ENCODE measurements at places on chromosomes 7 and 10. TPM values are rescaled to one million over a fixed set of nuclear protein-coding genes. Genes with fewer than 3 reads are reported as not detected.
A peak's percentile ranks its signal among the peaks of the same experiment; 100 is the strongest.

DNA sequence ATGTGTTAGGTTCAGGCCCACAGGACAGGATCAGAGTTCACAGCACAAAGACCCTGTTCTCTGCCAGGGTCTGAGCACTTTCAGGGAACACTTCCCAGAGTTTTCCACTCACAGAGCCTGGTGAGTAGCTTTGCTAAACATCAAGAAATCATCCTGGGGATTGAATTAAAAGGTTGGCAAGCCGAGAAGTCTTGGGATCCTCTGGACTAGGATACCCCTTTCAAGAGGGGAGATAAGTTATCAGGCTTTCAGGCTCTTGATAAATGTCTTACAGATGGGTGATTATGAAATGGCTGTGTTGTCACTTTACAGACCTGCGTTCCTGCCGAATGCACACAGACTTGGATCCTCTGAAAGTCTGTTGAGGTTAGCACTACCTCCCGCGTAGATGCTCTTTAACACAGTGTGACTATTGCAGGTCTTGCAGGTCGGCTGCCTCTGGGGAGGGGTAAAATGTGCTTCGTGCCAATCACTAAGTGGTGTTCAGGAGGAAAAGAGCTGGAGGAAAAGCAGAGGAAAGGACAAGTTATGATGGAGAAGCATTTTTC is 473.5 kb upstream of the AKR1E2 start:
- peak; percentile 88 for DNase-seq

- peak; percentile 70 for DNase-seq
Measured at GRCh38 chr10:69733791-69734261, 67.9 kb upstream of the COL13A1 start.

DNA sequence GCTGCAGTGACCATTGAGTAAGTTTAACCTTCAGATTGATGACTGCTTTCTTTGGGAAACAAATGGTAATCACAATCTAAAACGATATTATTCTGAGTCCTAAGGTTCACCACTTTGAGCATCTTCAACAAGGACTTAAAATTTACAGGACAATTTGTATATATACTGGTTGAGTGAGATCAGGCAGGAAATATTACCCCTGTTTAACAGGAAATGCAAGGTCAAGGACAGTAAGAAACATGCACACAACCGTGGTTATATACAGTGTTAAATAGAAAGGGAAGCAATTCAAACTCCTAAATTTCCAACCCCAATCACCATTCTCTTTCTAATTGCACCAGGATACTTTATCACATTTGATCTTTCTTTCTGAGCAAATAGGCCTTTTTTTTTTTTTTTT is 96.1 kb downstream of the ZNF277 start:
- DNase-seq: no peak

- no peak for DNase-seq
Measured at GRCh38 chr10:28343987-28344895, 41.4 kb upstream of the MPP7 start.

- no peak for DNase-seq
Measured at GRCh38 chr10:123553810-123554430, 112.2 kb upstream of the GPR26 start.

DNA sequence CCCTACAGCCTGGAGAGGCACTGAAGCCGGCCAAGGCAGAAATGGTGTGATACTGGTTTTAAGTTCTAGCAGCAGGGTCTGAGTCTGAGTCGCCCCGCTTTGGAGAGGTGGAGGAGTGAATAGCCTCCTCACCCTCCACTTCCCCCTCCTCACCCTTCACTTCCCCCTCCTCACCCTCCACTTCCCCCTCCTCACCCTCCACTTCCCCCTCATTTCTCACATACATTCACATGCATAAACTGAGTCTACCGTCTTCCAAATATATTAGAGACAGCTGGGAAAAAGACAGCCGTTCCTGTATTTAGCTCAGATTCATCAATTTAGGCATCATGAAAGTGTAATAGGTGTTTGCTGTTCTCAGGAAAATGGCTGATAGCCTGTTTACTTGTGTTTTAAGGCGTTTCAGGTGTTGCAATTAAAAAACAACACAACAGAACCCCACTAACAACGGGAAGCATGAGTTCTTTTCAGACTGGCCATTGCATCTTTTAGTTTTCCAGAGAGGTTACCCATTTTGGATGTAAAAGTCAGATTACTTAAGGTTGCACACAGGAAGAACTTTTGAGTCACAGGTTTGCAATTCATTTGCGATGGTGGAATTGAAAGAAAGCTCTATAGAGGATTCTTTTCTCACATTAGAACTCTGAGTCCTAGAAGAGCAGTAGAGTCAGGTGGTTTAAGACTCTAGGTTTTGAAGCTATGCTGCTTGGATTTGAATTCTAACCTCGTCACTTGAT is 861 bp downstream of the NRBF2 start:
- no peak for DNase-seq

- DNase-seq: no peak
Measured at GRCh38 chr10:72087969-72088888, at the start of gene SPOCK2. Gene SPOCK2 (minus strand): TSS chr10:72088551. CDS start chr10:72088328, 223 bp downstream.

DNA sequence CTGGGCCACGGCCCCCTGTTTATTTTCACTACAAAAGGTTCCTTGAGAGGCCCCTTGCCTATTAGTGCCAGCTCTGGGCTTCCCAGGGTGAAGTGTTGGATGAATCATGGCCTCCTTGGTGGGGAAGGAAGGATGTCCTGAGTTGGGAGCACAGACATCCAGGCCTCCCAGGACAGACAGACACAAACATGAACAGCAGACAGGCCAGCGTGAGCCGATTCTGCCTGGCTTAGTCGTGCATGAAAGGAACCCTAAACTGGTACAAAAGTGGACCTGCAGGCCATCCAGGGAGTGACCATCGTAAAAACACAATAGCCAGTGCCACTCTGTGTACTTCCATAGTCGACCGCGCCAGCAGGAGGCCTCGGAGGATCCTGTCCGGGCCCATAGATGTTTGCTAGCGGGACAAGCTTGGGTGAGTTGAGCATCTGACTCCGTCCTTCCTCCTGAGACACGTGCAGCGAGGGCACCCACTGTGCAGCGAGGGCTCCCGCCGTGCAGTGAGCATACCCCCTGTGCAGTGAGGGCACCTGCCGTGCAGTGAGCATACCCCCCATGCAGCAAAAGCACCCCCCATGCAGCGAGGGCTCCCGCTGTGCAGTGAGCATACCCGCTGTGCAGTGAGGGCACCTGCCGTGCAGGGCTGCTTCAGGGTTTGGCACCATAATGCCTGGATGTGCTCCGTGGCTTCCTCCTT is 51.3 kb upstream of the PRKAR1B start:
- DNase-seq: no peak

DNA sequence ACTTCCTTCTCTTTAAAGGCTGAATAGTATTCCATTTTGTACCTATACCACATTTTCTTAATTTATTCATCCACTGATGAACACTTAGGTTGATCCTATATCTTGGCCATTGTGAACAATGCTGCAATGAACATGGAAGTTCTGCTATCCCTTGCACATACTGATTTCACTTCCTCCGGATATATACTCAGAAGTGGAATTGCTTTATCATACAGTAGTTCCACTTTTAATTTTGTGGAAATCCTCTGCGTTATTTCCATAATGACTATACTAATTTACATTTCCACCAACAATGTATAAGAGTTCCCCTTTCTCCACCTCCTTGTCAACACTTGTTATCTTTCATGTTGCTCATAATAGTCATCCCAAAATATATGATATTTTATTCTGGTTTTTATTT is 312.6 kb downstream of the PLXDC2 start:
- no peak for DNase-seq

- DNase-seq: no peak
Measured at GRCh38 chr7:36283181-36283580, 106.5 kb upstream of the ANLN start.

DNA sequence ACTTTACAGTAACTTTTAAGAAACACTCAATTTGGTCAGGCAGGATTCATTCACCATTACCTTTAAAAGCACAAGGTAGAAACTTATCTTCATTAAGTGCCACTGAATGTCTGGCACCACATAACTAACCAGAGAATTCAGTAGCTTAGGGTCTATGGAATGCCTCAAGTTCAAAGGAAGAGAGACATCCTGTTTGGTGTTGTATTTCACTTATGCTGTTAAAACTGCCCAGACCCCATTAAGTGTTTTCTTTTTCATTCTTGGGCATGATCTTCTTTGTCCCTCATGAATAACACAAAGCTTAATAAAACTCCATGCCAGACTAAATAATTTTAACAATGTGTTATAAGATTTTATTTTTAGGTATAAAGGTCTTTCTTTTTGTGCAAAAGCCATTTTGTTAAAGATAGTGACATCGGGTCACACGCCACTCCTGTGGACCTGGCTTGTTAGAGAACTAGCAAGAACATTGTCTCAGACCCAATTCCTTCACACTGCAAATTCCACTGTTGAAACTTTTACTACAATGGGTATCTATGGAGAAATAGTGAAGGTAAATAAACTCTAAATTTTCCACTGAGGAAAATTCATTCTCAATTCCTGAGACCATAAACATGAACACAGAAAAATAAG is 221.0 kb downstream of the TWIST1 start:
- peak; percentile 39 for DNase-seq

GRCh38 chr10:79289801-79290200 is 57.5 kb upstream of the PPIF start:
- DNase-seq: no peak

DNA sequence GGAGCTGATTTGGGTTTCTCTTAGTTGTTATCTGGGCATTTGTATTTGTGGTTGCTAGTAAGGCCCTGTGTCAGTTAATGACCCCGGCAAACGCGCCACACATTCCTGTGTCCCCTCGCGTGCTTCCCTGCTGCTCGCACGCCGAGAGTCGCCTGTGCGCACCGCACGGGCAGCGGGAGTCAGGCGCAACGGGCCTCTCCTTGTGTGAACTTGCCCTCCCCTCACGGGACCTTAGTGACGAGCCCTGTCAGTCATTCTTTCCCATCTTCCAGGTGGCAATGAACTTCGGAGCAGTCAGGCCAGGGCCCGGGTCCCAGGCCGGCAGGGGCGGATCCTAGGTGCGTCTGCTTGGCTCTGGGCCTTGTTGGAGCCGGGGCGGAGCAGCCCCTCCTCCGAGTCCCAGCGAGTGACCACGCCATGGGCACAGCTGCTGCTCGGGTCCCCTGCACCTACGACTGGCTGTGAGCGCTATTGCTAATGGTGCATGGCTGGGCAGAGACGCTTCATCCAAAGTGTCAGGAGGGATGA is 12.4 kb upstream of the PRKAR1B start:
- no peak for DNase-seq

GRCh38 chr7:112383671-112384417 is 66.4 kb upstream of the IFRD1 start:
- no peak for DNase-seq

GRCh38 chr10:21289961-21290360 is 235.5 kb downstream of the SKIDA1 start:
- DNase-seq: no peak

DNA sequence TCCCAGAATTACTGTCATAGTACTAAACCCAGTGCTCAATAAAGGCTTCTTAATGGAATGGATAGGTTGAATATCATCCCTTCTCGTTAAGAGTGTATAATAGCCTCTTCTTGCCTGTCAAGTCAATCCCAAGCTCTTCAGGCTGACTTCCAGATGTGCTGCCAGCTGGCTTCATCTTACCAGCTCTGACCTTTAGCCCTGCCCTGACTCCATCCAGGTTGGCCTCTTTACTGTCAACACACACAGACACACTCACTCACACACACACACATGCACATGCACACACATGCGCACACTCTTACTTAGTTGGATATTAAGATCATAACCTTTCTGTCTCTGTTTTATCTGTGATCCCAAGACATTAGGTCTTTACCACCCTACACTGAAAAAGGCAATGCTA is 49.1 kb downstream of the ASB4 start:
- DNase-seq: no peak

DNA sequence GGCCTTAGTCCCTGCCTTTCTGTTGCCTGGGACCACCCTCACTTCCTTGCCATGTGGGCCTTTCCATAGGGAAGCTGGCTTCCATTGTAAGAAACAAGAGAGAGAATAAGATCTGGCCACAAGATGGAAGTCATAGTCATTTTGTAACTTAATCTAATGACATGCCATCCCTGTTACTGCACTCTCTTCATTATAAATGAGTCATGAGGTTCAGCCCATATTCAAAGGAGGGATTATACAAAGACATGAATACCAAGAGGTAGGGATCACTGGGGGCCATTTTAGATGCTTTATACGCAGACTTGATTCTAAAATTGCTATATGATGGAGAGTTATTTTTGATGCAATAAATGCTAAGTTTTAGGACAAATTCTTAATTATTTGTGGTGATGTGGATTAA is 75.2 kb upstream of the CELF2 start:
- DNase-seq: peak; percentile 4

- peak; percentile 86 for DNase-seq
Measured at GRCh38 chr7:106313456-106313901, 28.7 kb upstream of the NAMPT start.

GRCh38 chr7:55523366-55523765 is 48.9 kb downstream of the VOPP1 start:
- DNase-seq: no peak

- no peak for DNase-seq
Measured at GRCh38 chr10:61330669-61331068, 122.5 kb downstream of the TMEM26 start.

DNA sequence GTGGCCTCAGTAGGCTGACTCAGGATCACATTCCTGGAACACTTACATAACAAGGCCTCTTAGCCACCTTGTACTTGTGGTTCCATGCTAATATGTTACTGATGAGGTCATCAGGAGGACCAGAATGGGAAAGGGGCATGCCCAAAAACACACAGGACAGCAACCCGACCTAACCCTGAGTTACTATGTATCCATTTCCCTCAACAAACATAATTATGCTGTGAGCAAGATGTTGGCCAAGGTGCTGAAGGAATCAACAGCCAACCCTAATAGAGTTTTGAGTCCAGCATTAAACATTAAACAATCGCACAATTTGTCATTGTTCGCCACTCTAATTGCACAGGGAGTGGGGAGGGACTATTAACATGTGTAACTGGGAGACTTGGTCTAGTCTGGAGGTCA is 129.4 kb downstream of the PLPP4 start:
- DNase-seq: peak; percentile 87

- DNase-seq: no peak
Measured at GRCh38 chr10:73136627-73137026, 26.4 kb downstream of the NUDT13 start.

- no peak for DNase-seq
Measured at GRCh38 chr7:33905389-33906032, at the start of gene BMPER. Gene BMPER (plus strand): TSS chr7:33905539. CDS start chr7:33905614, 75 bp downstream.

DNA sequence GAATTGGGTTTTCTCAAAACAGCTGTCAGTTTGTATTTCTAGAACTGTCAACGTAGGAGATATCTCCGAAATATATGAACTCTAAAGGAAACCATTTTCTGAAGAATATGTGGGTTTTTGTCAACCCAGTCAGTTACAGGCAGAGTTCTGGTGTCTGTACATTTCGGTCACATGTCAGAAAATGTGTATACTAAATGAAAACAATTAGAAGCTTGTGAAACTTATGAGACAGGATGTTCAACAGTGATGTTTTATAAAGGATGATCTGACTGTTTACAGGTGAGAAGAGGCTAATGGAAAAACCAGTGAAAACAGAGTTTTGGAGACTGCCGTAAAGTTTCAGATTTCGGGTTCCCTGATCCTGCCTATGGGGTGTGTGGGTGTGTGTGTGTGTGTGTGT is 6.2 kb downstream of the JAZF1 start:
- no peak for DNase-seq

The WNT16 gene
- total RNA-seq: not detected

The SEMA4G gene
- 5.9 TPM for total RNA-seq

The RBM20 gene
- total RNA-seq: 1.5 TPM

The CALHM3 gene
- total RNA-seq: not detected

The NUDT13 gene
- 2.2 TPM for total RNA-seq

The ASAH2B gene
- 7.6 TPM for total RNA-seq

The TMEM120A gene
- total RNA-seq: 32.3 TPM

The GPR26 gene
- 0.09 TPM for total RNA-seq

The TRPV6 gene
- 0.46 TPM for total RNA-seq

The RBP3 gene
- total RNA-seq: not detected

The THSD7A gene
- total RNA-seq: 3.5 TPM

The SPDYE11 gene
- not detected for total RNA-seq

The CPXM2 gene
- 5.5 TPM for total RNA-seq

The KCNMA1 gene
- total RNA-seq: 45.8 TPM

Data from astrocyte (in vitro differentiated cells and primary cell).